ENCODE measurements at places on chromosomes 4 and X.

DNA sequence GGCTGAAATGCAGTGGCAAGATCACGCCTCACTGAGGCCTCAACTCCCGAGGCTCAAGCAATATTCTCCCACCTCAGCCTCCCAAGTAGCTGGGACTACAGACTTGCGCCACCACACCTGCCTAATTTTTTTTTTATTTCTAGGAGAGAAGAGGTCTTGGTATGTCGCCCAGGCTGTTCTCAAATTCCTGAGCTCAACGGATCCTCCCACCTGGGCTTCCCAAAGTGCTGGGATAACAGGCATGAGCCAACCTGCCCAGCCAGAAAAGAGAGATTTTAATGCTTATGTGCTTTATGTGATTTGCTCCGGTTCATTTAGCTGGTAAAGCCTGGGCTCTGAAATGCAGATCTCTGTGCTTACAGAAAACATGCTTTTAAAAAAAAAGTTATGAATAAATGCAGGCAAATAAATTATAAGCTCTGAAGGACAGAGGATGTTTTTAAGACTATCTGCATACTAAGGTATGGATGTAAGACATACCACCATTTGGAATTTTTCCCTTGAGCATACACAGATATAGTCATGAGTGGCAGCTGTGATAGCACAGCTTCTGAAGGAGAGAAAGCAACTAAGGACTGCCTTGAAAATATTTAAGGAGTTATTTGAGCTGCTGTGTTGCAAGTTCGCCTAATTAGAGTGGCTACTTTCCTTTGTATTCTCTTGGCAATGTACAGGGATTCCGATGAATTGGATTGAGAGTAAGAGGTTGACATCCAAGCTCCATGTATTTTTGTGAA is 13.8 kb downstream of the GUCY1B1 start:
- DNase-seq = no peak

DNA sequence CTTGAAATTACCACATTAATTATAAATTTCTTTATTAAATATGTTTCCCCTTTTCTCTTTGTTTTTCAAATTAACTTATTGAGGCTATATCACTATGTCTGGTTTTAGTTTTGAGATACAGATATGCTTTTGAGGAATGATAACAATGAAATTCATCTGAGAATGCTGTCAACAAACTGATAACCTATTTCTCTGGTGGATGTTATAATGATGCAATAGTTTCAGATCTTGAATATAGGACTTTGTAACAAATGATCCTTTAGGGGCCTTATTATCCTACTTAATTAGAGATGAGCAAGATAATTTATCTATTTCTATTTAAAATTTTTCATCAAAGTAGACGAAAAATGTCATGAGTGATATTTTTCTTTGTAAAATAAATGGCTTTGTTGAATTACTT is 123.7 kb downstream of the MAGEB17 start:
- DNase-seq = no peak

GRCh38 chr4:133839326-133839725 is 362.3 kb downstream of the PABPC4L start:
- peak; percentile 14 for DNase-seq

DNA sequence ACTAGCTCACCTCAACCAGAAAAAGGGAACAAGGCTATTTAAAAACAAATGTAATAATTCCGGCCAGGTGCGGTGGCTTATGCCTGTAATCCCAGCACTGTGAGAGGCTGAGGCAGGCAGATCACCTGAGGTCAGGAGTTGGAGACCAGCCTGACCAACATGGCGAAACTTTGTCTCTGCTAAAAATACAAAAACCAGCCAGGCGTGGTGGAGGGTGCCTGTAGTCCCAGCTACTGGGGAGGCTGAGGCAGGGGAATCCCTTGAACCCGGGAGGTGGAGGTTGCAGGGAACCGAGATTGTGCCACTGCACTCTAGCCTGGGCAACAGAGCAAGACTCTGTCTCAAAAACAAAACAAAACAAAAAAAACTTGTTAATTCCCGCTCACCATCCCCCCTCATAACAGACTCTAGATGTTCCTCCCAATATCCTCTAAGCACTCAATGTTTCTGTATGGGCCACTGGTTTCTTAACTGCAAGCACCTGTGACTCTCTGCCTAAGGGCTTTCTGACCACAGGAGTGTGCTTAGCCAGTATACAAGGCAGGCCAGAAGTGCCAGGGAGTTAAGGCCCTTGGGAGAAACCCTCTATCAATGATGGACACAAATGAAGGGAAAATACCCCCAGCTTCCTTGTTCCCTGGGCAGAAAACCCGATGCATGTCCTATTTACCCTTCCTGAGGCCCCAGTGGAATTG is 21.0 kb upstream of the THOC2 start:
- DNase-seq = no peak

DNA sequence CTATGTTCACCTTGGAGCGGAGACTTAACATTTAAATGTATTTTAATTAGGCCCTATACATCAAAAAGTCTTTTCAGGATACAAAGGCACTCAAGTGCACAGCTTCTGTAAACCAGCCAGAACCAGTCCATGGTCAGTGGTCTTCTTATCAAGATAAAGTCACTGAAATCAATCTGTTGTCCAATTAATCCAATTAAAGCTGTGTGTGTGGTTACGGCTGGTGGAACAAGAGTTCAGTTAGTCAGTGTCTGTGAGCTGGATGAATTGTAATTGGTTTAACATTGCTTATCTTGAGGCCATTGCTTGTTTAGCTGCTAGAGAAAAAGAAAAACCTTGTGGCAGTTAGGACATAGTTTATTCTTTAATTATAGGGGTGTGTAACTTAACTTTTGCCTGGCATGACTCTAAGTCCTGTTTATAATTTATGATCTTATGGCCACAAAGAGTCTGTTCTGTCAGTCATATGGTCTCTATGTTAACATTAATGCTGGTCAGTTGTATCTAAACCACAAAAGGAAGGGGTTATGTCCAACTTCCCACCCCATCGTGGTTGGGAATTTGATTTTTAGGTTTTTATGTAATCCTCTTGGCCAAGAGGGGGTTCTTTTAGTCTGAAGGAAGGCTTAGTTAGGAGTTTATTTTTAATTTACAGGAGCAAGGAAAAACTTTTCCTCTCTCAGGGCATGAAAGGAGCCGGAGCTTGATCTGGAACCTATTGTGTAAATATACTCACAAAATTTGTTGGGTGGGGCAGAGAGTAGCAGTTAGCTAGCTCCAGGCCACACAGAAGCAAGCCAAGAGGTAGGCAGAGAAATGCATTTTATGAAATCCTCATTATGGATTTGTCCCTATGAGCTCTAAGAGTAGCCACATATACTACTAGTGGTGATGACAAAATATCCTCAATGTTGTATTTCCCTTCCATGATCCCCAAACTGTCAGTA is 665.7 kb upstream of the ACTRT1 start:
- DNase-seq = no peak

DNA sequence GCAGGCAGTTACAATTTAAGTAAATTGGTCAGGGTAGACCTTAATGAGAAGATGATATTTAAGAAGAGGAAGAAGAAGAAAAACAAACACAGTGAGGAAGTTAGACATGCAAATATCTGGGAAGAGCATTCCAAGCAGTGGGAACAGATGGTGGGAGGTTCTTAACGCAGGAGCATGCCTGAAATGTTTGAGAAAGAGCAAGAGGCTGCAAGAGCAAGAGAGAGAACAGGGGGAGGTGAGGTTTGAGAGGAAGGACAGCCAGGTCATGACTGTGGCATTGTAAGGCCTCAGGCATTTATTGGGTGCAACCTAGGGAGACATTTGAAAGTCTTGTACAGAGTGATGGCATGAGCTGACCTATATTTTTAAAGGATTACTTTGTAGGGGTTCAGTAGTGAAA is 136.0 kb downstream of the UGT8 start:
- peak; percentile 56 for DNase-seq

Measured in fibroblast of skin of back (primary cell).